ENCODE measurements at places on chromosomes 1 and 21.
A peak's percentile ranks its signal among the peaks of the same experiment; 100 is the strongest.

- DNase-seq, result no peak
These were observed 12.4 kb downstream of the GALNT2 start for GRCh38 chr1:230079199-230080024.

DNA sequence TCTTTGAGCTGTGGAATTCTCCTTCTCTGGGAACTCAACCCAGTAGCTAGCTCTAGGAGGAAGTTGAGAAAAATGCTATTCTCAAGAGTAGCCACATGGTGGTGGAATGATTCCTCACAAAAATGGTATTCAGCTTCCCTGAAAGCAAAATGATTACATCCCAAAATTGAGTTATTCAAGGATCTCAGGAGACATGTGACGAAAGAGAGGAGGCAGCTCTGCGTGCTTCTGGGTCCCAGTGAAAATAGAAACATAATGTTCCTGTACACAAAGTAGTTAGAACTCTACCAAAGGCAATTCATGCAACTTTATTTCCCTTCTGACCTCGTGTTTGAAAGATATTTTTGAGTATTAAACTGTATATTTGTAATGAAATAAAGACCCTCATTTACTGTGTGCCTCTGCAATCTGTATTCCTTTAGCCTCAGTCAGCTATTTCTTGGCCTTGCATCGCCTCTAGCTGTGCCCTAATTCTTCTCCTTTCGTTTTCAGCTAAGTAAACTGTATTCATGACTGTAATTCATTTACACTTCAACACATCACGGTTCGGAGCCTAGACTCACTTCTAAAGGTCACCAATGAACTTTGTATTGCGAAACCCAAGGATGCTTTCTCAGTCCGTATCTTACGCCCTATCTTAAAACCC is 167.3 kb downstream of the FASLG start:
- peak; percentile 77 for DNase-seq

DNA sequence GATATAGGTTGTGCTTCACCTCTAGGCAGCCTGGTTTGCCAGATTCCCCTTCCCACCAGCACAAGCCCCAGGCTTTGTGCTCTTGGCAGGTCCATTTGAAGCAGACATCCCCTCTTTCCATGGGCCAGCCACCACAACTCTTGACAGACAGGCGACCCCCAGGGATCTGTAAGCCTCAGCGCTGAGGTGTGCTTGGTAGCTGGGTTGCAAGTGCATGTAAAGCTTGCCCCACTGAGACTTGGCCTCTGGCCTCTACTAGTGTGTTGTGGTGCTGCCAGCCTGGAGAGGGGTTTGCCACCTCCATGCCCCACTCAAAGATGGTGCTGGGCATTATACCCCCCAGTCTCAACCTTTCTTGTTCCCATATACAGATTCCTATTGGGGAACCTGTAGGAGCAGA is 103.9 kb downstream of the HMCN1 start:
- no peak for DNase-seq

DNA sequence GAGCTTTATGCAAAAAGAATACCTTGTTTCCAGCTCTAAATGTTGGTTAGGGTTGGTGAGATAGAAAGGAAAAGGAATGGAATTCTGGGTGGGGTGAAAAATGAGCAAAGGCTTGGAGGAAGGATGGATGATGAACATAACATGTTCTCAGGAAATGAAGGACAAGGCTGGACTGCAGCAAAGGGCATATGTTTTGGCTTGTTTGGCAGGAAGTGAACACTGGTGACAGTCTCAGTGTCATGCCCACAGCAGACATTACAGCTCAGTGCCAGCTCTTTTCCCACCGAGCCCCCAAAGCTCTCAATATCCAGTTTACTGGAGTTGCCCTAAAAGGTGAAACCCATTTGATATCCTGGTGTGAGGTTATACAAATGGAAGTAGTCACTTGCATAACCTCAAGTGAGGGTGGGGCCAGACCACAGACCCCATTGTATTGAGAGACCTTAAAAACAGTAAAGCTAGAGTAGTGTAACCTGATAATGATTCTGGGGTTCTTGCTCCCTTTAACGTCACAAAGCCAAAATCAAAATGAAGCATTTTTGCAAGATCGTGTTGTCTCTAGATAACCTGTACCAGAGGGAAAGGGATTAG is 270.6 kb downstream of the NFIA start:
- no peak for DNase-seq

- DNase-seq, result peak; percentile 34
These were observed 61.7 kb downstream of the CASQ2 start for GRCh38 chr1:115706587-115707425.

DNA sequence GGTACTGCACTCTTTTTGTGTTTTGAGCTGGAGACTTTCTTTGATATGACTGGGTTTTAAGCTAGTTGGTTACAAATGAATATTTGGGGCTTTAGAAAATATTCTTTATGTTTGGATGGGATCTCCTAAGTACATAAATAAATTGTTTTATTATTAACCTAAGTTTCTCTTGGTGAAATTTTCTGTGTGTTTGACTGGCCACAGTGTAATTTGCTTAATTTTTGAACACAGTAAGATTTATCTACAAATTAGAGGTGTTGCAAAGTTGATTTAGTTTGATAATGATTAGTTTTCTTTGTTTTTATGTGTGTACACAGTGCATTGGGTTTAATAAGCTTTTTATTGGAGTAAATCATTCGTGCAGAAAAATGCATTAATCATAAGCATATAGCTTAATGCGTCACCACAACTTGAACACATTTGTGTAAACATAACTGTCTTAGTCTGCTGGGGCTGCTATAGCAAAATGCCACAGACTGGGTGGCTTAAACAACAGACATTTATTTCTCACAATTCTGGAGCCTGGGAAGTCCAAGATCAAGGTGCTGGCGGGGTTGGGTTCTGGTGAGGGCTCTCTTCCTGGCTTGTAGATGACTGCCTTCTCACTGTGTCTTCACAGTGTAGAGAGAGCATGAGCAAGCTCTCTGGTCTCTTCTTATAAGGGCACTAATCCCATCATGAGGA is 17.4 kb upstream of the SLC6A9 start:
- DNase-seq, result peak; percentile 37

- DNase-seq, result no peak
These were observed 297.6 kb upstream of the RUNX1 start for GRCh38 chr21:35346697-35347096.

DNA sequence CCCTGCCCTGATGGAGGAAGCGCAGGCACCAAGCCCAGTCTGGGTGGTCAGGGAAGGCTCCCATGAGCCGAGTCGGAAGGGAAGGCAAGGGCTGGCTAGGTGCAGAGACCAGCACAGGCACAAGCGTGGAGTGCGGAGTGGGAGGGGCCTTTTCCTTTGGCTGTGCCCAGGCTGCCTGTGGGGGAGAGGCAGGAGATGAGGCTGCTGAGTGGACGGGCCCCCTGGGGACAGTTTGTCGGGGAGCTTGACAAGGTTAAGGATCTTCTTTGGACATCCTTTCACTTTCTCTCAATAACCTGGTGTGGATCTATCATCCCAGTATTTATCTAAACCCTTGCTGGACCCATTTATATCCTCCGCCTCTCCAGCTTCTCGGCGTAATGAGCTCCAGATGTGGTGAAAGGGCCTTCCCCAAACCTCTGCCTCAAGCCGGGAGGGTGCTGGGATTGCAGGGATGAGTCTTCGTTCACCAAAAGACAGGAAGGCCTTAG is 42.9 kb downstream of the EPHB2 start:
- no peak for DNase-seq

Data from NCI-H226 (cell line).